ENCODE measurements at places on chromosomes 2 and 18. TPM values are rescaled to one million over a fixed set of nuclear protein-coding genes. Genes with fewer than 3 reads are reported as not detected.

The VWA3B gene
- total RNA-seq = 0.12 TPM

The PTGR3 gene
- total RNA-seq = 18.2 TPM

The RESP18 gene
- not detected for total RNA-seq

The CELF4 gene
- not detected for total RNA-seq

The ANKRD62 gene
- total RNA-seq = not detected

The GPR39 gene
- total RNA-seq = 5.9 TPM

The MROH2A gene
- 0.22 TPM for total RNA-seq

The TWSG1 gene
- total RNA-seq = 19.2 TPM

The C2orf74 gene
- 16.0 TPM for total RNA-seq

The RSAD2 gene
- 0.19 TPM for total RNA-seq

The TAF4B gene
- 3.9 TPM for total RNA-seq

The GAL3ST2 gene
- total RNA-seq = 0.15 TPM

The KCNG2 gene
- not detected for total RNA-seq

The LDAH gene
- total RNA-seq = 19.9 TPM

The OR6B2 gene
- not detected for total RNA-seq

The M1AP gene
- total RNA-seq = not detected

The PJVK gene
- total RNA-seq = 1.6 TPM

The BMP10 gene
- not detected for total RNA-seq

The GAD1 gene
- 0.13 TPM for total RNA-seq

The NYAP2 gene
- total RNA-seq = not detected

The CNNM4 gene
- total RNA-seq = 11.4 TPM

The SPATA3 gene
- total RNA-seq = not detected

The CCDC68 gene
- total RNA-seq = 5.8 TPM

The POTEC gene
- total RNA-seq = not detected

The XDH gene
- 0.92 TPM for total RNA-seq

The TUBA4B gene
- 0.16 TPM for total RNA-seq

The TXNDC2 gene
- total RNA-seq = 0.17 TPM

The RBKS gene
- total RNA-seq = 8.0 TPM

The SLC19A3 gene
- total RNA-seq = 2.1 TPM

The SIX3 gene
- 3.3 TPM for total RNA-seq

The B3GNT7 gene
- total RNA-seq = 3.0 TPM

The CHRNG gene
- total RNA-seq = not detected

The MAPRE2 gene
- 13.2 TPM for total RNA-seq

Data from A549 treated with dexamethasone at 1 μM for 4 hours (cell line).